CD4-positive, alpha-beta T cell treated with Interleukin-15 for 1 hour (primary cell): ENCODE measurements at places on chromosomes 5 and 9.

DNA sequence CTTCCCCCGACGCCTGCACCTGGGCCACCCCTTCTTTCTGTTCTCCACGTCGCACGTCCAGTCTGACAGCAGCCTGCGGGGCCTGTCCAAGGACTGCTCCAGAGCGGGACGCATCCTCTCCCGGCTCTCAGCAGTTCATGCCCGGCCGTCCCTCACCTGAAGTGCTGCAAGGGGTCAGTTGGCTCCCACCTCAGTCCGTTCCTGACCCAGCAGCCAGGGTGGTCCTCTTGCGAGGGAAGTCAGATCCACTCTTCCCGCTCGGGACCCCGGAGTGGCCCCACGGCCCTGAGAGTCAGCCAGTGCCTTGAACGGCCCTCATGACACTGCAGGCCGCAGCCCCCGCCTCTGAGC is 249.7 kb upstream of the IRX4 start:
- DNase-seq = no peak

DNA sequence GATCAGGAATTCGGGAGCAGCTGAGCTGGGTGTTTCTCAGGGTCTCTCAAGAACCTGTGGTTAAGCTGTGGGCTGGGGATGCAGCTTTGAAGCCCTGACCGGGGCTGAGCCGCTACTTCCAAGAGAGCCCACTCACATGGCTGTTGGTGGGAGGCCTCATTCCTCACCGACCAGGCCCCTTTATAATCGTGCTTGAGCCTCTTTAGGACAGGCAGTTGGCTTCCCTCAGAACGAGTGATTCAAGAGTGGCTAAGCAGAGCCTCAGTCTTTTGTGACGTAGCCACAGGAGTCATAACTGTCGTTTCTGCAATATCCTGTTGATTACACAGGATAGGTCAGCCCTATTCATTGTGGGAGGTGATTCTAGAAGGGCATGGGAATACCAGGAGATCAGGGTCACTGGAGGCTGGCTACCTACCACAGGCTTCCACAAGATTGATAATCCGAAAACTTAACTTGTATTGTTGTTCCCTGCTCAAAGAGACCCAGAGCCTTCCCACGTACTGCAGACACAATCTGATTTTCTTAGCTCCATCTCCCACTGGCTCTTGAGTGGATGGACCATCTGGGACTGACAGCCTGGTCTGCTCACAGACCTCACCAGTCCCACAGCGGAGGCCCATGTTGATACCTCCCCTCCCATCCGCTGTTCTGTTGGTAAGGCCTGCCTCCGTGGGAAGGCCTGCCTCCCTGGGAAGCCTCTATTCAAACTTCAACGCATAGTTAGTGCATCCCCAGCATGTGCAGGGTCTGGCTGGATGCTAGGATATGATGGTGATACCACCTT is 3.0 kb upstream of the ERGIC1 start:
- peak; percentile 40 for DNase-seq

- peak; percentile 19 for DNase-seq
These were observed 69.5 kb upstream of the RAD23B start for GRCh38 chr9:107213561-107214028.

- DNase-seq = no peak
These were observed 481.4 kb upstream of the CDH18 start for GRCh38 chr5:20469390-20469789.

DNA sequence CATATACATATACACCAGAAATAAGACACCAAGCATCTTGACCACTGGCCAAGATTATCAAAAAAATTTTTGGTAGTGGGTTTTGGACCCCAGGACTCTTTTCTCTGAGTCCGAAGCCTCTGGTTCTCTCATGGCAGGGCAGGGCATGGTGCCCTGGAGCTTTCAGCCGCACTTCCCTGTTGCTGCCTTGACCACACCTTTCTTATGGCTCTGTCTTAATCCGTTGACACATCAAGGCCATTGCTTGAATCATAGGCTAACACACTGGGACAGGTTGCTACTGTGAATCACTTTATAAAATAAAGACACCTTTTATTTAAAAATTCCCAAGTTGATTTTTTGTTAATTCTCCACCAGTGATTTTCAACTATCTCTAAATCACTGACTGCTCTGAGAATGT is 45.4 kb upstream of the CAST start:
- no peak for DNase-seq

DNA sequence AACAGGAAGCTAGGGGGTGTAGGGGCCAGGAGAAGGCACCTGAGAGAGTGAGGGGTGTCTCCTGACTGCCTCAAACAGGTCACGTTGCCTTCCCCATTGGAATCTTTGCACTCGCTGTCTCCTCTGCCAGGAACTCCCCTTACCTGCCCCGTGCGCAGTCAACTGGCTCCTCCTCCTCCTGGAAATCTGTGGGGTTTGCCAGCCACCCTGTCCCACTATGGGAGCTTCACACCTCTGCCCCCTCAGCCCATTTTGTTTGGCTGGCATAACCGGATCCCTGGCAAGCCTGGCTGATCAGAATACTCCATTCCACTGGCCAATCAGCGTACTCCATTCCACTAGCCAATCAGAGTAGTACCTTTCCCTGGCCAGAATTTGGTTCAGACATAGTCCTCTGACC is 10.4 kb upstream of the SLC34A1 start:
- no peak for DNase-seq

GRCh38 chr9:113509463-113509862 is 45.9 kb downstream of the RGS3 start:
- no peak for DNase-seq

DNA sequence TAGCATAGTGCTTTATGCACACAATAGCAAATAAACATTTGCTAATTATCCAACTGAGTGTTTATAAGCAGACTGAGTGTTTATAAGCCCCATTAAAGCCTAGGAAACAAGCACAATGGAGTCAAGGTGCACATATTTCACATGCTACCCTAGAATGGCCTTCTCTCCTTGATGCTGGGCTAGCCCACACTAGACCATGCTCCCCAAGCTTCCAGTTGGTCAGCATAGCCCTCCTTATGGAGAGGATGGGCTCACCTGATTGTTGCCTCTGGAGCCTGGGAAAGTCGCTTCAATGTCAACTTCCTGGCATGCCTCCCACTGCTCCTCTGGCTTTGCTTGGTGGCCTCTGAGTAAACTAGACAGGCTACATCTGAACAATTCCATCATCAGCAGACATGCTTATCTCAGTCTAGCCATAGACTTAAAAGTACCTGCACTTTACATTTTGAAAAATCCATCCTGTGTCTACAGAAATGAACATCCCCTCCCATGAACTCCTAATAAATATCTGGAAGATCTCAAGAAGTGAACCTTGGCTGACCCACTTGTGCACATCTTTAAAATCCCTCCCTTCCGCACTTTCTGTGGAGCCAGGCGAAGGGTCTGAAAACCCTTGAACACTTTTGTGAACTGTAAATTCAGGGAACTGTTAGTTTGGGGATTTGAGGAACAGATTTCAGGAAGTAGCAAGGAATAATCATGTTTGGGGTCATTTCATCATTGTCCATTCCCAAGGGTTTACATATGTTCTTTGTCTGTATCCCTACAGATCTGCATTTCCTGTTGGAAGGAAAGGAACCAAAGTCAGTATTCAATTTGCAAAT is 486.6 kb downstream of the ARHGEF28 start:
- DNase-seq = no peak

DNA sequence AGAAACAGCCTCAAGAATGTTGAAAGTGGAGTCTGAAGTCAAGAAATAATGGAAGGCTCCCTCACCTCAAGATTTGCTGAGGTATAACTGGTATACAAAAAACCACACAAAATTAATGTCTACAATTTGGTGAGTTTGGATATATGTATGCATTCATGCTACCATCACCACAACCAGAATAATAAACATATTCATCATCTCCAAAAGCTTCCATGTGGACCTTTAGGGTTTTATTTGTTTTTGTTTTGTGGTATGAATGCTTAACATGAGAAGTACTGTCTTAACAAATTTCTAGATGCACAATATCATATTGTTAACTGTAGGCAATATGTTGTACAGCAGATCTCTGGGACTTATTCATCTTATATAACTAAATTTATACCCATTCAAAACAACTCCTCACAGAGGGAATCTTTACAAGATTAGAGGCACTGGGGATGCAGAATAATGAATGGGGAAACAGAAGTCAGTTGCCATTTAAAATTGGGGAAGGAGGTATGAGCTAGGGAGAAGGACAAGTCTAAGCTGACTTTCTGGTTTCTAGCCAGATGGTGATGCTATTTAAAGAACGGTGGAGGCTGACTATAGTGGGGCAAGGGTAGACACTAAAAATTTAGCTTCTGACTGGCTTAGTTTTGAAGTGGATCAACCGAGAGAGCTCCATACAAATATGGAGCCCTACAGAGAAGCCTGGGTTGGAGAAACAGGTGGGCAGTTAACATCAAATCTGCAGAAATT is 213.9 kb downstream of the BNC2 start:
- no peak for DNase-seq

- DNase-seq = no peak
These were observed 28.3 kb upstream of the GOLPH3 start for GRCh38 chr5:32202394-32202793.
